CD8-positive, alpha-beta memory T cell (primary cell): ENCODE measurements at places on chromosomes 2 and 18. TPM values are rescaled to one million over a fixed set of nuclear protein-coding genes. Genes with fewer than 3 reads are reported as not detected.
A peak's percentile ranks its signal among the peaks of the same experiment; 100 is the strongest.

DNA sequence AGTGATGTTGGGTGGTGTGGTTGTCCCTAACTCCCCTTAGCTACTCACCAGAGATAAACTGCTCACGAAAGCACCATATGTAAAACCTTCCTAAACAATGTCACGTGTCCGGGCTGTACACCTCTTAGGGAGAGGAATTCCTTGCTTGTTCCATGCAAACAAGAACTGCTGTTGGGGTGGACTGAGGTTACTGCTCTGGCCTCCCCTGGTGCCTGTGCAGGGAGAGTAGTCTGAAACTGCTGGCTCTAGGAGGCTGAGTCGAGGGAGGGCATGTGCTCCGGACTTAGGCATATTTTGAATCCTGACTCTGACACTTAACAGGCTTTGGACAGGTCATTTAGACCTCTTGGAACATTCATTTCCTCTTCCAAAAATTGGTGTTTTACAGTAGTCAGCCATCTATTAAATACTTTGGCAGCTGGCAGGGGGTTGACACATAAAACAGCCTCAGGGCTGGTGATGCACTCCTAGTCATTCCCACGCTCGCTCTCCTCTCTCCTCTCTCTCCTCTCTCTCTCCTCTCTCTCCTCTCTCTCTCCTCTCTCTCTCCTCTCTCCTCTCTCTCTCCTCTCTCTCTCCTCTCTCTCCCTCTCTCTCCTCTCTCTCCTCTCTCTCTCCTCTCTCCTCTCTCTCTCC is 10.6 kb downstream of the THNSL2 start:
- H3K27me3 ChIP-seq, result no peaks in the 10 kb centered on the region
- no peak for DNase-seq
- no peak overlapping the region for H3K27ac ChIP-seq

- no peak for DNase-seq
- H3K4me3 ChIP-seq, result no peak overlapping the region
- H3K27me3 ChIP-seq, result no peaks in the 10 kb centered on the region
- no peaks in the 10 kb centered on the region for H3K4me1 ChIP-seq
Observed at GRCh38 chr2:5898667-5899066, 206.5 kb downstream of the SOX11 start.

- DNase-seq, result no peak
- no peaks in the 10 kb centered on the region for H3K27me3 ChIP-seq
- no peak overlapping the region for H3K27ac ChIP-seq
- no peak overlapping the region for H3K4me3 ChIP-seq
- H3K36me3 ChIP-seq, result no peaks in the 10 kb centered on the region
- H3K4me1 ChIP-seq, result no peaks in the 10 kb centered on the region
Observed at GRCh38 chr2:100876231-100876860, 56.4 kb downstream of the NPAS2 start.

GRCh38 chr18:79387214-79387613 is 8.5 kb upstream of the NFATC1 start:
- H3K4me1 ChIP-seq, result no peaks in the 10 kb centered on the region
- no peak overlapping the region for H3K27ac ChIP-seq
- no peak overlapping the region for H3K4me3 ChIP-seq
- H3K36me3 ChIP-seq, result no peaks in the 10 kb centered on the region
- no peak for DNase-seq

DNA sequence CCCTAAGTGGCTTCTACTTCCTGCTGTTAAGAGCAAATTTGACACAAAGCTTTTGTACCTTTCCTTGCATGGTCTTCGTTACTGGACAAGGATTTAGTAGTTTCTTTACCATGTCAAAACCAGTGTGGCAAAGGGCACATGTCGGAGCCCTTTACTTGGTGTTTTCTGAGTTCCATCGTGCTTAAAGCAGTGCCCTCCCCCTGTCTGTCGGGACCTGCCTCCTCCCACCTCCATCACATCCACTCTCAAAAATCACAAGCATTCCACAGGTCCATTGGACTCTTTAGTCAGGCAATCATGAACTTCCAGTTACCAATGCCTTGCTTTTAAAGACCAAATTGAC is 763 bp downstream of the CCDC141 start:
- no peak overlapping the region for H3K27ac ChIP-seq
- no peaks in the 10 kb centered on the region for H3K27me3 ChIP-seq
- peak overlapping the region; percentile 62 for H3K4me3 ChIP-seq
- DNase-seq, result no peak
- no peaks in the 10 kb centered on the region for H3K36me3 ChIP-seq

DNA sequence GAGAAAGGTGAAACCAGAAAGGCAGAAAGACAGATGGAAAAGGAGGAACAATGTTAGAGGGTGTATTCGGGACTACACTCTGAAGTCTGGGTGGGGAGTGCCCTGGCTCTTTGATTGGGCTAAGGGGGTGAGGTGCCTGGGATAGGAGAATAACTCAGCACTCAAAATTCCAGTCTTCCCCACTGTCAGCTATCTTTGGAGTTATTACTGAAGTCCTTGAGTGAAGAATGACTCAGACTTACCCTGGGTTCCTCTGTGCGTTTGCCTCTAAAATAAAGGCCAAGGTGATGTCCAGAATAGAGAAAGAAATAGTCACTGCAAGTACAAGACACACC is 151.8 kb upstream of the SERPINE2 start:
- H3K36me3 ChIP-seq, result no peaks in the 10 kb centered on the region
- no peak for DNase-seq
- no peak overlapping the region for H3K27ac ChIP-seq
- H3K4me1 ChIP-seq, result no peaks in the 10 kb centered on the region

GRCh38 chr2:234841321-234842015 is 110.3 kb upstream of the SH3BP4 start:
- no peak for DNase-seq
- H3K27me3 ChIP-seq, result no peaks in the 10 kb centered on the region
- no peak overlapping the region for H3K27ac ChIP-seq
- H3K36me3 ChIP-seq, result no peaks in the 10 kb centered on the region

GRCh38 chr2:126638746-126639145 is 17.2 kb upstream of the GYPC start:
- no peak overlapping the region for H3K4me3 ChIP-seq
- no peak for DNase-seq
- H3K36me3 ChIP-seq, result no peaks in the 10 kb centered on the region
- H3K4me1 ChIP-seq, result no peaks in the 10 kb centered on the region
- no peaks in the 10 kb centered on the region for H3K27me3 ChIP-seq
- no peak overlapping the region for H3K27ac ChIP-seq

- no peak for DNase-seq
- H3K27ac ChIP-seq, result no peak overlapping the region
- H3K27me3 ChIP-seq, result no peaks in the 10 kb centered on the region
- no peaks in the 10 kb centered on the region for H3K4me1 ChIP-seq
- no peak overlapping the region for H3K4me3 ChIP-seq
Observed at GRCh38 chr2:197672371-197672893, 3.0 kb downstream of the RFTN2 start.

GRCh38 chr18:46566111-46566510 is 90.9 kb downstream of the LOXHD1 start:
- DNase-seq, result no peak
- no peaks in the 10 kb centered on the region for H3K4me1 ChIP-seq
- H3K36me3 ChIP-seq, result no peaks in the 10 kb centered on the region
- no peak overlapping the region for H3K27ac ChIP-seq

GRCh38 chr2:205754924-205755321 is 72.6 kb downstream of the NRP2 start:
- H3K27me3 ChIP-seq, result no peaks in the 10 kb centered on the region
- no peak overlapping the region for H3K4me3 ChIP-seq
- no peak overlapping the region for H3K27ac ChIP-seq
- H3K4me1 ChIP-seq, result no peaks in the 10 kb centered on the region
- H3K36me3 ChIP-seq, result no peaks in the 10 kb centered on the region

- no peak overlapping the region for H3K27ac ChIP-seq
- no peaks in the 10 kb centered on the region for H3K27me3 ChIP-seq
- peaks cover 19% of the 10 kb centered on the region for H3K36me3 ChIP-seq
- peaks cover 11% of the 10 kb centered on the region for H3K4me1 ChIP-seq
- H3K4me3 ChIP-seq, result no peak overlapping the region
- DNase-seq, result no peak
Observed at GRCh38 chr2:6944555-6944954, 27.3 kb downstream of the RNF144A start.

- no peak overlapping the region for H3K27ac ChIP-seq
- no peaks in the 10 kb centered on the region for H3K36me3 ChIP-seq
- H3K27me3 ChIP-seq, result no peaks in the 10 kb centered on the region
- no peak overlapping the region for H3K4me3 ChIP-seq
Observed at GRCh38 chr2:155372969-155373368, 674.5 kb downstream of the KCNJ3 start.

DNA sequence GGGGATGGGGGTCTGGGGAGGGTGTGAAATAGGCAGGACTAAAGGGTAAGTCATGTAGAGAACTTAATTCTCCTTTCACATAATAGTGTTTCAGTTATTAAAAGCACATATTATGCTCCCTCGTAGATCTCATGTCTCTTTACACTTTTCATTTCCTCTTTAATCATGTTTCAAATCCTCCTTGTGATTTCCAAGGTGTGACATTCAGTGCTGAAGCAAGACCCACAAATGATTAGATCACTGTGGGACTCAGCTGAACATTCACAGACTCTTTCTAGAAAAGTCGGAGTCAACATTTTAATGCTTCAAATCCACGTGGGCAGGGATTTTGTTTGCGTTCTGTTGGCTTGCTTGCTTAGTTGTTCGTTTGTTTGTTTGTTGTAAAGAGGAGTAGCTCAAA is 34.7 kb upstream of the CALCRL start:
- H3K36me3 ChIP-seq, result no peaks in the 10 kb centered on the region
- H3K4me3 ChIP-seq, result no peak overlapping the region
- no peak overlapping the region for H3K27ac ChIP-seq
- H3K4me1 ChIP-seq, result no peaks in the 10 kb centered on the region
- no peaks in the 10 kb centered on the region for H3K27me3 ChIP-seq
- no peak for DNase-seq

- no peak overlapping the region for H3K4me3 ChIP-seq
- H3K27ac ChIP-seq, result no peak overlapping the region
- peaks cover 7% of the 10 kb centered on the region for H3K27me3 ChIP-seq
- DNase-seq, result no peak
- no peaks in the 10 kb centered on the region for H3K36me3 ChIP-seq
- H3K4me1 ChIP-seq, result no peaks in the 10 kb centered on the region
Observed at GRCh38 chr2:20877960-20878359, 55.1 kb upstream of the LDAH start.

The CDH7 gene
- total RNA-seq, result not detected

The UGT1A10 gene
- not detected for total RNA-seq

The CKAP2L gene
- 19.6 TPM for total RNA-seq

The PARD6G gene
- 0.33 TPM for total RNA-seq

The UGT1A4 gene
- not detected for total RNA-seq

The ZBTB7C gene
- not detected for total RNA-seq

The NTSR2 gene
- not detected for total RNA-seq

The MSTN gene
- total RNA-seq, result not detected
